NCI-H526 treated with DMSO at 0.1 percent for 48 hours (cell line): ENCODE measurements at places on chromosomes 16 and 17.

GRCh38 chr17:76421044-76421407 is 31.9 kb downstream of the UBE2O start:
- no peak for DNase-seq

DNA sequence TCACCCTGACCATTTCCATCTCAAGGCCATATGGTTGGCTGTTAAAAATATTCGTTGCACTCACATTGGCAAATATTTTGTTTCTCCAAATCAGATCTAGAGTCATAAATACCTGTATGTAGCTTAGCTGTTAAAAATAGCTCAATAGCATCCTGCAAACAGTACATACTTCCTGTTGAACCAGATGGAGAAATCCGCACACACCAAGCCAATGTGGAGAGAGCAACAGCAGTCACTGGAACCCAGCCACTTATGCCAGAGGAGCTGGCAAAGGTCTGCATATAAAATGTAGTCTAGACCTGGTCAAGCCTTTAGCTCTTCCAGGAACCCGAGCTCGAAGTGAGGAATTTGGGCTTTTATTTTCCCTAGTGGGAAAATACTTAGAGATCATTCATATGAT is 146.4 kb upstream of the KCNJ16 start:
- no peak for DNase-seq

- DNase-seq: no peak
These were observed 339.8 kb upstream of the SALL1 start for GRCh38 chr16:51490866-51491265.

- DNase-seq: no peak
These were observed 59.8 kb upstream of the RPH3AL start for GRCh38 chr17:412211-413015.

DNA sequence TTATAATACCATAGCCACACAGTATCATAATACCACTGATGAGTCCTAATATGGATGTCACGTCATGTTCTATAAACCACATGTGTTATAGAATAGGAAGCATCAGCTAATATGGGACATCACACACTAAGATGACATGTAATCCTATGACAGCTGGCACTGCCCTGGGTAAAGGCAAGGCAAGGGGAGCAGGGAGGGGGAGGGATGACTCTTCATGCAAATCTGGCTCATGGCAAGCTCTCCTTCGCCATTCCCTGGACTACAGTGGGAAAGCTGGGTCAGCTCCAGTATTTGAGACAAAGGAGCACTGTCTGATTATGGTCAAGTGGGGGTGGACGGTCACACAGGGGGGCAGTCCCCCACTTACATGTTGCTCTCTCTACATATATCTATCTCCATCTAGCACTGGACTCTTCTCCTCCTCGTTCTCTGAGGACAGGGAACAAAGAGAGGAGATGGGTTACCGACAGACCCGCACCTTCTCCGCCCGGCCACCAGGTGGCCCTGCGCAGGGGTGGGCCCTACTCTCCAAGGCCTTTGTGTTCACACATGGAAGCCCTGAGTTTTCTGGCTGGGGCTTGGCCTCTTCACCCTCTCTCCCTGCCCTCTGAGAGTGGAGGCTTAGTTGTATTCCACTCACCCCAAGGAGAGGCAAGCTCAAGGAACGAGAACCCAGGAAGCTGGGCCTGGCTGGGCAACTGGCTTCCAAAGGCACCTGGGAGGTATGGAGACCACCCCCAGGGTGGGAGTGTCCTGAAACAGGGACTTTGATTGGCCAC is 23.4 kb upstream of the MPO start:
- peak; percentile 92 for DNase-seq
